Stimulated activated CD4-positive, alpha-beta T cell treated with anti-CD3 and anti-CD28 coated beads, Interleukin-1b, Interleukin-23, amount 100 ng/mL, for 24 hours (primary cell): ENCODE measurements at places on chromosomes 12 and 14.

GRCh38 chr12:55899082-55899481 lies 28.6 kb downstream of the PYM1 start:
- no peak for DNase-seq

DNA sequence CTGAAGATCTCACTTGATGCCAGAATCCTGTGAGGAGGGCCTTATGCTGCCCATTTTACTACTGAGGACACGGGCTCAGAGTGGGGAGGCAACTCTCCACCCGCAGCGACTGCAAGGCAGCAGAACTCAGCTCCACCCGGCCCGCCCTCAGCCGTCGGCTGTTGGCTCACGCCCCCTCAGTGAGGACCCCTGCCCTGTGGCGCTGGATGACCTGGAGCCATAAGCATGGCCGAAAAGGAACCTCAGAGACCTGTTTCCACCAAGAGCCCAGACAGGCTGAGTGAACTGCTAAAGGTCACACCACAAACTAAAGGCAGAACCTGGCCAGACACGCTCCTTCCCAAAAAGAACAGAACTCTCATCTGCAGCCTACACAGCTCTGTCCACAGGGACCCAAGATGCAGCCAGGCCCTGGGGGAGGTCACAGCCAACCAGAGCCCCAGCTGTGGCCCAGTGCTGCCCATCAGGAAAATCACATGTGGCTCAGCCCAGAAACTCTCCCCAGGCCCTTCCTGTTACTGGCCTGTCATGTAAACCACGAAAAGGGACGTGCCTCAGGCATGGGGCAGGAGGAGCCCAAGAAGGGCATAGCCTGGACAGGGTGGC lies 32.8 kb downstream of the CCNK start:
- DNase-seq, result no peak

DNA sequence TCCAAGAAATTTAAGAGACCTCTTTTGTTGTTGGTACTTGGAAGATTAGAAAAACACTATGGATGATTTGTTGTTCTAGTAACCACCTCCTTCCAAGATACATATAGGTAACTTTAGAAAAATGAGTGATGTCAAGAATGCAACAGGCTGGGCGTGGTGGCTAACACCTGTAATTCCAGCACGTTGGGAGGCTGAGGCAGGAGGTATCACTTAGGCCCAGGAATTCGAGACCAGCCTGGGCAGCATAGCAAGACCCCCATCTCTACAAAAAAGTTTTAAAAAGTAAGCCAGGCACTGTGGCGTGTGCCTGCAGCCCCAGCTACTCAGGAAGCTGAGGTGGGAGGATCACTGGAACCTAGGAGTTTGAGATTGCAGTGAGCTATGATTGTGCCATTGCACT lies 97.8 kb downstream of the PCNX1 start:
- no peak for DNase-seq

- no peak for DNase-seq
These were observed 16.4 kb downstream of the HNF1A start for GRCh38 chr12:120994589-120995337.

- no peak for DNase-seq
These were observed 6.3 kb downstream of the YBX3 start for GRCh38 chr12:10716704-10717315.

GRCh38 chr14:60945984-60946383 lies 34.9 kb downstream of the TRMT5 start:
- DNase-seq, result no peak

DNA sequence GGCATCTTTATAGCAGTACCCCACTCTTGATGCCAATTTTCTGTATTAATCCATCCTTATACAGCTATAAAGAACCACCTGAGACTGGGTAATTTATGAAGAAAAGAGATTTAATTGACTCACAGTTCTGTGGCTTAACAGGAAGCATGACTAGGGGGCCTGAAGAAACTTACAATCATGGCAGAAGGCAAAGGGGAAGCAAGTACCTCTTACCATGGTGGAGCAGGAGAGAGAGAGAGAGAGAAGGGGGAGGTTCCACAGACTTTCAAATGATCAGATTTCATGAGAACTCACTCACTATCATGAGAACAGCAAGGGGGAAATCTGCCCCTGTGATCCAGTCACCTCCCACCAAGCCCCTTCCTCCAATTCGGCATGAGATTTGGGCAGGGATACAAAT lies 84.4 kb downstream of the SLC24A4 start:
- DNase-seq, result no peak

DNA sequence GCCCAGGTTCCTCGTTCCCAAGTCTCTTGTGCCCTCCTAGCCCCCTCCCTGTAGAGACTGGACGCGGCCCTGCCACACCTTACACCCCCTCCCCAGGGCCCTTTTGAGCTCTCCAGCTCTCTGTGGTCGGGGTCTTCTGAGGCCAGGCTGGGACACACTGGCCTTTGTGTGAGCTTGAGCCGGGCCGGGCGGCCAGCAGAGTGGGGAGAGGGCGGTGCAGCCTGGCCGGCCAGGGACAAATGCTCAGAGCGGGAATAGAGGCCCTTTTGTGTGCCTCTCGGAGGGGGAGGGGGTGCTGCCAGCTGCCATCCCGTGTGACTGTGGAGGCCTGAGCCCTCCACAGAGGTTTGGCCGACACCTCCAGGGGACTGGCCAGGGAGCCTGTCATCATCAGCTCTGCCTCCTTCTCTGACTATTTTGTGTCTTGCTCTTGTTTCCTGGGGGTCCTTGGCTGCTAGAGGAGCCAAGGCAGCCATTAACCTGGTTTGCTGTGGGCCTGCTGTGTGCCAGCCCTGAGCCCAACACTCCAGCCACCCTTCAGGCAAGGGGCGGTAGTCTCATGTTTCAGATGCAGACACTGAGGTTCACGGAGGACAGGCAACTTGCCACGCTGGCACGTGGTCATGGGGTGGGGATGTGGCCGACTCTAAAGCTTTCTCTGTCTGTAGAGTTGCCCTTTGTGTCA lies 13.6 kb downstream of the FAM222A start:
- DNase-seq, result no peak

GRCh38 chr12:110012659-110013058 lies 13.4 kb downstream of the ANKRD13A start:
- DNase-seq, result no peak

DNA sequence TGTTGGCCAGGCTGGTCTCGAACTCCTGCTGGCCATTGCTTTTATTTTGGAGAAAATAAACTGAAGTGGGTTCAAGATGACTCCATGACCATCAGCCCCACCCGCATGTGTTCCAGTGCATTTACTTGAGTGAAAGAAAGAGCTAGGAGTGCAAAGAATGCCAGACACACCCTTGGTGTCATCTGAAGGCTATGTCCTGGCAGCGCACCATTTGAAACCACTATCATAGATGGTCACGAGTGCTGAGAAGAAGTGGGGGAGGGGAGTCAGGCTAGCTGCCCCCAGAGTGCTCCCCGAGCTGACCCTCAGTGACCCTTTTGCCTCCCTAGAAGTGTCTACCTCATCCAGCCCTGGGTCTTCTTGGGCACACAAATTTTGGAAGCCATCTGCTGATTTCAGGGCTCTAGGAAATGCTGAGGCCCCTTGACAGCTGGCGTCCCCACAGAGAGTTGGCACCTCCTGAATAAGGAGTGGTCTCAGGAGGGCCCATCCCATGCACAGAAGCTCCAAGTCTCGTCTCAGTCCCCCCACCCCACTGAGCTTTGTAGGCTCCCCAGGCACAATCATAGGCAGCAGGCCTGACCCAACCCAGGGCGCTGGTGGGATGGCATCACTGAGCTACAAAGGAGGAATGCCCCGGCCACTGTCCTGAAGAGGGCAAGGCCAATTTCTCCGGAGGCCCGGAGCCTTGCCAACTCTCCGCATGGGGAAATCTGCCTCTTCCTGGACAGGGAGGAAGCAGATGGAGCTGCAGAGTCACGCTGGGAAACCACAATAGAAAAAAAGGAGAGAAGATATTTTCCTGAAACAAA lies 28.0 kb downstream of the PXN start:
- DNase-seq, result no peak

GRCh38 chr14:90731487-90731886 lies 84.7 kb downstream of the TTC7B start:
- DNase-seq, result no peak

DNA sequence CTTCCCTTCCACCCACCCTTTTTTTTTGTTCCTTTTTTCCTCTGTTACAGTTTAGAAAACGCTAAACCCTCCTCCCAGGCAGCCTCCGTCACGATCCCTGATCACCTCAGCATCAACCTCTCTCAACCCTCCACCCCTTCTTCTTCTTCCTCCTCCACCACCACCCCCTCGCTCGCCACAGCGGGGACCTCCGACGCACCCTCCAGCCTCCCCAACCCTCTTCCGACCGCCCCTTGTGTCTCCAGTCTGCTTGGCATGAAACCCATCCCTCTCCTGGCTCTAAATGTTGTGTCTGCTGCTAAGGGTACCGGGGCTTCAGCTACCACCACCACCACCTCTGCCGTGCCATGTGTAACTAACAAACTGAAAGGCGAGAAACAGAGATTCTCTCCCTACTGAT lies 22.9 kb downstream of the PCBP2 start:
- DNase-seq, result no peak

- DNase-seq, result no peak
These were observed 1.0 kb downstream of the ITPK1 start for GRCh38 chr14:93114713-93115068.

DNA sequence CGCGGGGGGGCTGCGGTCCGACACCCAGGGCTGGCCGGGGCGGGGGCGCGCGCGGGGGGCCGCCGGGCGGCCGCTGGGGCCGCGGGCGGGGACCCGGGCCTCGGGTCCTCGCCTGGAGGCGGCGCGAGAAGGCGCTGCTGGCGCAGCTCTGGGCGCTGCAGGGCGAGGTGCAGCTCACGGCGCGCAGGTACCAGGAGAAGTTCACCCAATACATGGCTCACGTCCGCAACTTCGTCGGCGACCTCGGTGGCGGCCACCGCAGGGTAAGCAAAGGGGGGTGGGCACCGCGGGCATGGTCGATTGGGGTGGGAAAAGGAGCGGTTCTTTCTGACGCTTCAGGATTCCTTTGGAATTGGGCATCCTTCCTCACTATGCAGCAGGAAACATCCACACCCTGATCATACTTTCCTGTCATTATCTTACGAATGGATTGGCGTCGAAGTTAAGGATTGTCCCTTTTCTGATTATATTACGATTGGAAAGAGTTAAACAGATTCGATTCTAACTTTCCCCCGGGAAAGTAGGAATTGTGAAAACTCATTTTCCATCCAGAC lies 798 bp downstream of the PDZRN4 start:
- no peak for DNase-seq

- no peak for DNase-seq
These were observed 797 bp downstream of the SLC11A2 start for GRCh38 chr12:51025338-51025835.

DNA sequence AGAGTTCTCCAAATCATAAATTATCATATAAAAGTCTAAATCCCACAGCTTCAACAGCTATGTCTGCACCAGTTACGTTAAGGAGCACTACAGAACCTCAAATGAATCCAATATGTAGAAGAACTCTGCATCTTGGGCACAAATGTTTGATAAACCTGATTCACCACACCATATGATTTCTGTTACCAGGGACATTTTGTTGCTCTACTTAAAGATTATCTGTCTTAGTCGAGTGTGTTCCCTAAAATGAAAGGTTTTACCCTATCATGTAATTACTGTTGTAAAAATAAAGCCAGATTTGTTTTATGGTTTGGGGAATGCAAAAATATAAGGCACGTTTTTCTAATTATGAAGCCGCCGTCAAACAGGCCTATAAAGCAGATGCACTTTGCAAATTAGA lies 363.1 kb downstream of the EGLN3 start:
- DNase-seq, result no peak

DNA sequence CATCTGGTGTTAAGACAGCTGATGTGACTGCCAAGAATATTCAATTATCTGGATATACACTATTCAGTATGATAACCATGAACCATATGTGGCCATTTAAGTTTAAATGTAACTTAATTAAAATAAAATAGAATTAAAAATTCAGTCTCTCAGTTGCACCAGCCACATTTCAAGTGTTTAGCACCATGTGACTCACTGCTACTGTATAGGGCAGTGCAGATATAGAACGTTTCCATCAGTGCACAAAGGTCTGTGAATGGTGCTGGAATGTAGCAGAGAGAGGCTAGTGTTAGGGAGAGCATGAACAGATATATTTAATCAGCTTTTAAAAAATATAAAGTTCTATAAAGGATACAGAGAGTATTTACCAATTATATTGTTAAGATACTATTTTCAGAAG lies 28.7 kb downstream of the ARID4A start:
- DNase-seq, result no peak

DNA sequence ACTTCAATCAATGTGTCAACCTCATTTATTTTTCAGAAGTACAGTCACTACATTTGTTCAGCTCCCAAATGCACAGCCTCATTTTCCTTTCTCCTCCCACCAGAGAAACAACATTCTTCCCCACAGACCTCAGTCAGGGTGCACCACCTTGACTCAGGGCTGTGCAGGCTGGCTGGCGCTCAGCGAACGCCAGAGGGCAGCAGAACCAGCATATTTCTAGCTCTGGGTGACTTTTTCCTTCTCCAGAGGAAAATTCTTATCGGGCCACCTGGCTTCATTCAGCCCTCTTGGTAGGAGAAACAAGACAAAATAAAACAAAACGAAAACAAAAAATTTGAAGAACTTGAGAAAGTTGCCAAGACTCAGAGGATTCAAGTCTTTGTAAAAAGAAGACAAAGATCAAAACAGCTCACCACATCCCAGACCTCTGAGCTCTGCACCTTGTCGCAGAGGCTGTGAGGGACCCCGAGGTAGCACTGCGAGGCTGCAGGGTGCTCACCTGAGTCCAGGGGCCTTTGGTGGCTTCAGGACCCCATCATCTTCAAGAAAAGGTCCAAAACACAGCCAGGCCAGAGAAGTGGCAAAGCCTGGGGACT lies 33.7 kb downstream of the PAH start:
- peak; percentile 3 for DNase-seq

GRCh38 chr14:65231286-65231980 lies 129.1 kb upstream of the MAX start:
- no peak for DNase-seq

DNA sequence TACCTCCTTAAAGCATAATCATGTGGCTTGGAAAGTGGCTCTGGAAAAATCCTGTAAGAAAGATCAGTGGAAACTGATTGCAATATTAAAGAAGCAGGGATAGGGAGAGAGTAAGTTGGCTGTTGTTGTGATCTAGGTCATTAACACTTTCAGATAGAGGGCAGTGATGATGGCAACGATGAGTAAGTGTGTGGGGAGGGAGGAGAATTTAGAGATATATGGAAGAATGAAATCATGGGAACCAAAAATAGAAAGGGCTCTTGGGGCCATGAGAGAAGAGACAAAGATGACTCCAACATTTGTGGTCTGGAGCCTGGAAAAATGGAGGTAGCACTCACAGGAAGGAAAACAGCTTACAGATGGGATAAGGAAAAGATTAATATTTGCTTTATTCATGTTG lies 23.3 kb downstream of the SNRPF start:
- DNase-seq, result no peak

- no peak for DNase-seq
These were observed 14.7 kb upstream of the CDH24 start for GRCh38 chr14:23071921-23072539.

GRCh38 chr14:59534361-59534987 lies 42.1 kb downstream of the CCDC175 start:
- DNase-seq, result no peak

- no peak for DNase-seq
These were observed 18.3 kb downstream of the GALNT8 start for GRCh38 chr12:4738541-4738940.

- DNase-seq, result no peak
These were observed 199.0 kb downstream of the TMEM117 start for GRCh38 chr12:44034906-44035305.
